Stimulated activated CD8-positive, alpha-beta memory T cell treated with anti-CD3 and anti-CD28 coated beads, Interleukin-4, amount 100 ng/mL, for 1 hour (primary cell): ENCODE measurements at places on chromosomes 7 and 10.

DNA sequence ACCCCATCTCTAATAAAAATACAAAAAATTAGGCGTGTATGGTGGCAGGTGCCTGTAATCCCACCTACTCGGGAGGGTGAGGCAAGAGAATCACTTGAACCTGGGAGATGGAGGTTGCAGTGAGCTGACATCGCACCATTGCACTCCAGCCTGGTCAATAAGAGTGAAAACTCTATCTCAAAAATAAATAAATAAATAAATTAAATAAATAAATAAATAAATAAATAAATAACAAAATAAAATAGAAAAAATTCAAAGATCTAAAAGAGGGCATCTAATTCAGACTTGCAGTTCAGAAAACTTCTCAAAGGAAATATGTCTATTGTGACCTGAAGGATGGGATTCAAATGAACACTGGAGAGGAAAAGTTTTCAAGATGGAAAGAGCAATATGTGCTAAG is 1085.1 kb downstream of the SORCS3 start:
- no peak for DNase-seq

- DNase-seq, result no peak
Measured at GRCh38 chr10:44947371-44948152, 12.0 kb upstream of the RASSF4 start.

GRCh38 chr7:11988186-11988585 is 156.2 kb upstream of the THSD7A start:
- no peak for DNase-seq

- DNase-seq, result no peak
Measured at GRCh38 chr7:70997261-70997660, 134.7 kb upstream of the GALNT17 start.
